Fibroblast of skin of back (primary cell): ENCODE measurements at places on chromosomes 5 and 9.

DNA sequence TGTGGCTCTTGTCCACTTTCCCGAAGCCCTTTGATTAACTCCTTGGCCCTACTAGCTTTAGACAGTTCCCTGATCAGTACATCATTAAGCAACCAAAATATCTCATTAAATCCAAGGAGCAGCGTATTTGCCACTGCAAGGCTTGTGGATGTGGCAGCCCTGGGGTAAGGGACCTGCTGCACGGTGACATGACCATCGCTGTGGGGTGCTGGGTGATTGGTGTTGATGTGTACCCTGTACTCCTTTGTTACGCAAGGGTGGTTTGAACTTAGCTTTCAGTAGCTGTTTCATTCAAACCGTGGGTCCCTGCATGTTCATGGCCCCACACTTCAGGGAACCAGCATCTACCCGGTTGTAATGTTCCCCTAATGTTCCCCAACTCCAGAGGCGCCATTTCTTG is 41.0 kb downstream of the OTULIN start:
- no peak for DNase-seq

GRCh38 chr5:112637343-112637742 is 100.3 kb upstream of the APC start:
- no peak for DNase-seq

- DNase-seq: peak; percentile 50
These were observed 18.0 kb upstream of the GABBR2 start for GRCh38 chr9:98726735-98727134.

DNA sequence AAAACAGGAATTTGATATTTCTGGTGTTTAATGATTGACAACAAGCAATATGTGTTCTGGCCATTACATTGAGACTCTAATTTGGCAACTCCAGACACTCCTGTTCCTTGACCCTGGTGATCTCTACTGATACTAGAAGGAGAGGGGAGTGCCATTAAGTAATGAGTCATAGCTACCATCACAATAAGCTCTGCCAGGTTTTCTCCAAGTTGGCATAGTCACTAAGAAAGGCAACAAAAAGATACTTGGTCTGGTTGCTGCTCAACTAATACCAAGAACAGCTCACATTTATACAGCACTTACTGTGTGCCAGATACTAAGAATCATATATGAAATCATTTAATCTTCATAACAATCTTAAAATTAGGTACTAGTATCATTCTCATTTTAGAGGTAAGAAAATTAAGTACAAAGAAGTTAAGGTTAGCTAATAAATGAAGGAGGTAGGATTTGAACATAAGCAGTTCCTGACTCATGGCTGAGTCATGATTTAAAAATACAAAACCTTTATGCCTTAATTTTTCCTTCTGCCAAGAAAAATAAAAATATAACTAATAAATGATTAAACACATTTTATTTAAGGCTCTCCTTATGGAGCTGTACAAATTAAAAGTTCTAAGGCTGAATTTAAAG is 19.9 kb upstream of the PRXL2C start:
- DNase-seq: peak; percentile 53

GRCh38 chr5:10593531-10594181 is 29.8 kb downstream of the ANKRD33B start:
- no peak for DNase-seq

GRCh38 chr9:114694146-114694545 is 12.2 kb upstream of the TEX48 start:
- peak; percentile 31 for DNase-seq

- no peak for DNase-seq
These were observed 25.2 kb downstream of the KDM4C start for GRCh38 chr9:6782981-6783380.

- peak; percentile 91 for DNase-seq
These were observed 33.0 kb downstream of the FKBP15 start for GRCh38 chr9:113187929-113188595.

DNA sequence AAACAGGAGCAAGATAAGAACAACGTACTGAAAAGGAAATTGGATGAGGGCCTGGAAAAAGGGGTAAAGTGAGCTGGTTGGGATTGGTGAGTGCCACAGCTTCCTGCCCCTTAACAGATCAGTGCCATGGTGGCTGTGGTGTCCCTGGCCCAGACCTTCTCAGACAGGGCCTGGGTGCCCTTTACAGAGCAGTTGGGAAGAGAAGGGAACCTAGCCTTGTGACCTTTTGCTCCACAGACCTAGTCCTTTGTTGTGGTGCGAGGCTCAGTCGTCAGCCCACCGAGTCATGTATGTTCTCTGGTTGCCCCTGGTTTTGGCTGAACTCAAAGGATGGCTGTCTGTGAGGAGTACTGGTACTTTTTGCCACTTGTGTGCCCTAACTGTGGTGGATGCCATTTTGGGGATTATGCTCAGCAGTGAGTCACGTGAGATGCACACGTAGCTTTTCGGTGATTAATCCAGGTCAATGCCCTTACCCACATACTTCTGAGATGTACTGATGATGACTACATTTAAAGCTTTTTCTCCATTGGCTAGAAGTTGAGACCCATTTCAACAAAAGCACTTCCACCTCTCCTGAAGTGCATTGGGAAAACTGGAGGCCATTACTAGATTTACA is 48.4 kb downstream of the EXOSC2 start:
- DNase-seq: peak; percentile 80

- peak; percentile 70 for DNase-seq
These were observed 409.5 kb downstream of the PDE4D start for GRCh38 chr5:59483971-59484472.

DNA sequence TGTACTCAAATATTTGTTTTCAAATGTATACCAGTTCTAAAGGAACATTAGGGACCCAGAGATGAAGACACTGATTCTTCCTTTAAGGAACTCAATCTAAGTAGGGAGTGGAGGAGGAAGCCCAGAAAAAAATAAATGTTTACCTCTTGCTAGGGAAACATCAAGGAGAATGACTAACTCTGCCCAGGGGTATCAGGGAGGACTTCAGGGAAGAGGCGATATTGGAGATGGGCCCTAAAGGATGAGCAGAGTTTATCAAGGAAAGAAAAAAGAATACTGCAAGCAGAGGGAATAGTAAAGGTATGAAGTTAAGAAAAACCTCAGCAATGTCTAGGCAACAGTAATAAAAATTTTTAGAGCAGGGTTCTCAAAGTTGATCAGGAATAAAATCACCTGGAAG is 16.4 kb downstream of the FBXW2 start:
- DNase-seq: no peak

GRCh38 chr5:95892784-95893354 is 68.8 kb downstream of the ELL2 start:
- peak; percentile 47 for DNase-seq

- DNase-seq: no peak
These were observed 32.1 kb downstream of the KCTD16 start for GRCh38 chr5:144202726-144203125.

DNA sequence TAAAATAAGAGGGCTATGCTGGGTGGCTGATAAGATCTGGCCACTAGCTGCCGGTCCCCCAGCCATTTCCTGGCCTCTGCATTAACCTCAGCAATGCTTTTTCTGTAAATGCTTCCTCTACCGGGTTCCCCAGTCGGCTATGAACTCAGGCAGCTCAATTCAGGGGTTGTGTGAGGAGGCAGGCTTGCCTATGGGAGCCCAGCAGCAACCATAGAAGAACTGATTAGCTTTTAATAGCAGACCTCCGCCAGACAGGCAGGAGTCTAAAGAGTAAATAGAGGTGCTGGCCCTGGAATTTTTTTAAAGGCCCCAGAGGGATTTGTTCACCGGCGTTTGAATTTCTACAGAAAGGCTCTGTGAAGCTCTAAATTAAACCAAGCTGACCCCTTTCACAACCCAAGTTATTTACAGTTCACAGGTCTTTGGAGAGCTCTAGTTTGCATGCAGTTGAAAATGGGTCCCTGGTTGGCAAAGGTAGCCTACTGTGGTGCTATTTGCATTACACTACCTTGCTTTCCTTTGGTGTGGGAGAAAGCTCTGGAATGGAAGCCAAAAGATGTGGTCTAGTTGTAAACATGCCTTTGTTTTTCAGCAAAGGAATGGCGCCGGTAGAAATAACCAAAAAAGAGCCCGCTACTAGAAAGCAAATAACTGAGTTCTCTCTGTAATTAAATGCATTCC is 289.7 kb upstream of the SEMA6A start:
- DNase-seq: no peak

- no peak for DNase-seq
These were observed 175.1 kb downstream of the HCN1 start for GRCh38 chr5:45521067-45521466.

- DNase-seq: peak; percentile 86
These were observed at the start of gene FBXL7 for GRCh38 chr5:15499528-15500324. TSS of gene FBXL7 (plus strand) at chr5:15500180.

GRCh38 chr5:159821461-159821940 is 94.8 kb upstream of the ADRA1B start:
- DNase-seq: no peak

DNA sequence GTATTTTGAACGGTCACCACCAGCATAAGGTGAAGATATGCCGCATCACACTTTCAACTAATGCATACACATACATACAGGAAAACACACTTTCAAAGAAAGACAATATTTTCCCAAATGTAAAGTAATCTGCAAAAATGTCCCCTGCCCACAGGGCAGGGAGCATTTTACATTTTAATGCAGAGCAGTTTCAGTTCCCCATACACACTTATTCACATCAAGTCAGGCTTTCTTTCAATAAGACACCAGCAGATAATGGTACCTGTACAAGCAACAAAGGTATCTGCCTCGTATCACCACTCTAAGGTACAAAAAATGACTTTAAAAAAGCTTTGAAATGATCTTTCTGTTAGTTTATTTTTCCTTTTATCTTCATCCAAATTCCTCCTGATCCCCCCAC is 247.1 kb upstream of the CCNG1 start:
- DNase-seq: no peak

- DNase-seq: no peak
These were observed 255.2 kb downstream of the PDZD2 start for GRCh38 chr5:31894141-31894540.

- DNase-seq: no peak
These were observed 454.1 kb downstream of the EFNA5 start for GRCh38 chr5:107216587-107216986.

- DNase-seq: no peak
These were observed 41.9 kb upstream of the GLRX start for GRCh38 chr5:95864456-95864855.

DNA sequence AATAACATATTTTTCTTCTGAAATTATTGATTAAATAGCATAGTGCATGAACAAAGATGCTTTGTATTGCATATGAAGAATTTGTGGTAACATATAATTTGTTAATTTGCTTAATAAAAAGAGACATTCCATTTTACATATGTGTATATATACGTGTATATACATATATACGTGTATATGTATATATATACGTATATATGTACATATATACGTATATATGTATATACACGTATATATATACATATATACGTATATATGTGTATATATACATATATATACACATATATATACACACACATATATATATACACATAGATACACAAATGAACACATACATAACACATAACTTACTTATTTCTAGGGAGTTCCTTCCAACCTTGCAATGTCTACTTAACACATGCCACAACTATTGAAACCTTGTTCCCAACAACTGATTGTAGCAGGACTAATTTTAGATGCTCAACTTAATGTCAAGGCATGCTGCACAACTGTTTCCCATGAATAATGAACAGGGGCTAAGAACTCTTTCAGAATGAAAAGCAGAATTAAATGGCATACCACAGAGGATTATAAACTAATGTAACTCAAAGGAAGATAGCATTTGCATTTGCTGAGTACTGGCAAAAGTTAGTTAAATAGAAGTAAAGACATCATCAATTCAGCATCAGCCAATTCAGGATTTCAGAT is 17.4 kb downstream of the KIF24 start:
- DNase-seq: no peak

DNA sequence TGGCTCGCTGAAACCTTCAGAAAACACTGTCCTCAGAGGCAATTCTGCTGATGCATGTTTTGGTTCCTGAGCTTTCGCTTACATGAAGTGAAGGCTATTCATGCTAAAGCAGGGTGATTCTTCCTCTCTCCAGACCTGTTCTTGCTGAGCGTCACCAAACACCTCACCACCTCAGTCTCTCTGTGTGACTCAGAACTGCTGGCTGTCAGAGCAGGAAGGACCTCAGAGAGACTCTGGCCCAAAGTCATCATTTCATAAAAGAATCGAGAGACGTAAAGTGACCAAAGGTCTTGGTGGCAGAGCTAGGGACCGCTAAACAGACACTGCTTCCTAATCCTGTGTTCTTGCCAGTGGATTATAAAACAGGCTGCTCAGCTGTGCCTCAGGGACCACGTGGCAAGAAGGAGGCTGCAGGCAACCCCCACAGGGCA is 73.8 kb downstream of the LHFPL2 start:
- no peak for DNase-seq

- DNase-seq: no peak
These were observed 103.9 kb downstream of the VAV2 start for GRCh38 chr9:133888048-133888808.

- no peak for DNase-seq
These were observed 94.1 kb downstream of the PLCXD3 start for GRCh38 chr5:41416336-41416735.

DNA sequence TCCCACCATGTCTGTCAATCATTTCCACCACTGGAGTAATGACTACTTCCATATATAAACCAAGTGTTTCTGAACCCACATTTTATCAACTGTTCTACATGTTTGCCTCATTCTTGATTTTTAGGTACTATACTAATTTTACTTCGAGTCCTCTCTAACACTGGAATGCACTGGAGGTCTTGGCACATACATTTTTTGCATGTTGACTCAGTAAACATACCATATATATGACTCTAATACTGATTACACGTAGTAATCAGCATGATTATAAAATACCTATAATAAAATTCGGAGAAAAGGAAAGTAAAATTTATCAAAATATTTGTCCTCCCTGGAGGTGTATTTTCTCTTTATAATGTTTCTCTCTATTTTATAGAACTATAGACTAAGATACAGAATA is 621.7 kb upstream of the NUDT12 start:
- DNase-seq: peak; percentile 14

DNA sequence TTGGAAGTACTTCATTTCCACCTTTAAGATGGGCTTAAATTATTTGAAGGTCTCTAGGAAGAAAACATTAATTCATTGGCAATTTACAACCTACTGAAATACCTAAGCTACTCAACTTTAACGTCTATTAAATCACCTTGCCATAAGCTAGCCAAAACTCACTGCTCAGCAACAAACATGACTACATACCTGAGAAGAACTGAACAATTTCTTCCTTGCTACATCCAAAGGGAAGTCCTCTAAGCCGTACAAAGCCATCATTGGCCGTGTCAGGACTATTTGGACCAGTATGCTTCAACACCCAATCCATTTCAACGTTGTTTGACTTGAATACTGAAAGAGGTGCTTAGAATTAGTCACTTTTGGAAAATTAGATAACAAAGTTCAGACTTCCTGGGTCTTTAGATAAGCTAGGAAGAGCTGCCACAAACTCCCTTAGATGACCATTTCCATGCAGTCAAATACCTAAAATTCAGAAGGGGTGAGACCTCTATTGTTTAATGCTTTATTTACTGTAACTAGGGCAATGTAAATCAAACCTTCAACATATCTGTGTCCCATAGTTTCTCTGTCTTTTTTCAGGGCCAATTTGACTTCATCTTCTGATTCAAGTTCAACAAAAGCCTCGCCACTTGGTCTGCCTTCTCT is 2.6 kb downstream of the HNRNPH1 start:
- peak; percentile 32 for DNase-seq
